ENCODE measurements at places on chromosomes 11 and 22.

GRCh38 chr11:70067591-70068341, 10.4 kb upstream of the ANO1 start:
- no peak for DNase-seq

DNA sequence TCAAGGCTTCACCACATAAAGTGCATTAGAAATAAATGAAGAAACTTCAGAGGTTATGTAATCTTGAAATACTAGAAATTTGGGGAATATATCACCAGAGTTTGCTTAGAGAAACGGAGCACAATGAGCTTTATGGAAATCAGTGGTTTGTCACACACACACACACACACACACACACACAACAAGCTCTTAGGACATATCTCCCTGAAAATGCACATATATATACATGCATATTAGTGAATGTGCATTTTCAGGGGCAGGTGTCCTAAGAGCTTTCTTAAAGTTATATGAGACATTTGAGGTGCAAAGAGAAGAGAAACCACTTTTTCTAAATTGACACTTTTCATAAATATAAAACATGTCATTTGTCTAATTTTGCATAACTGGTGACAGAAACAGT, 93.7 kb upstream of the CARD18 start:
- no peak for DNase-seq

- no peak for DNase-seq
Observed at GRCh38 chr11:41309111-41309522, 150.3 kb downstream of the LRRC4C start.

- no peak for DNase-seq
Observed at GRCh38 chr11:96827164-96827563, 437.4 kb downstream of the JRKL start.

- no peak for DNase-seq
Observed at GRCh38 chr22:37982938-37983859, 1.2 kb downstream of the SOX10 start.

GRCh38 chr22:40046126-40046525, 51.4 kb downstream of the FAM83F start:
- no peak for DNase-seq

DNA sequence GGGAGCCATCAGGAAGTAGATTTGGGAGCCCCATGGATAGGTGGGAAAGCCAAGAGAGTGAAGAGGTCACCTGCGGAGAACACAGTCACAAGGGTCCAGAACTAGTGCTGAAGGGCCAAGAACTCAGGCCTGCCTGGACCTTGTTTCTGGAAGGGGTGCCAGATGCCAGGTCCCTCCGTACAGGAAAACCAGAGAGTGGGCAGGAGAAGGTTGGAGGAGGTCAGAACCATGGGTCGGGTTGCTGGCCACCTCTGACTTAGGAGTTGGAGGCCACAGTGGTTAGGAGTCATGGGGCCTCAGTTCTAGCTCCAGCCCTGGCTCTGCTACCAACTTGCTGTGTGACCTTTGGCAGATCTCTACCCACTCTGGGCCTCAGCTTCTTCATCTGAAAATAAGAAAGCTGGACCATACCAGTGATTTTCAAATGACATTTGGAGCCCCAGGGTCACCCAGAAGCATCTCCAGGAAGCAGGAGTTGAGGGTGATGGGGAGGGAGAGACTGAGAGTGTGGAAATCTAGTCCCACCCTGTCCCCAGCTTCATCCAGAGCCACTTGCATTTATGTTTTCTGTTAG, 20.8 kb upstream of the TUB start:
- DNase-seq = no peak

GRCh38 chr22:46451741-46452140, 85.7 kb downstream of the CELSR1 start:
- DNase-seq = no peak

- no peak for DNase-seq
Observed at GRCh38 chr11:59145534-59145933, 2.9 kb downstream of the FAM111A start.

DNA sequence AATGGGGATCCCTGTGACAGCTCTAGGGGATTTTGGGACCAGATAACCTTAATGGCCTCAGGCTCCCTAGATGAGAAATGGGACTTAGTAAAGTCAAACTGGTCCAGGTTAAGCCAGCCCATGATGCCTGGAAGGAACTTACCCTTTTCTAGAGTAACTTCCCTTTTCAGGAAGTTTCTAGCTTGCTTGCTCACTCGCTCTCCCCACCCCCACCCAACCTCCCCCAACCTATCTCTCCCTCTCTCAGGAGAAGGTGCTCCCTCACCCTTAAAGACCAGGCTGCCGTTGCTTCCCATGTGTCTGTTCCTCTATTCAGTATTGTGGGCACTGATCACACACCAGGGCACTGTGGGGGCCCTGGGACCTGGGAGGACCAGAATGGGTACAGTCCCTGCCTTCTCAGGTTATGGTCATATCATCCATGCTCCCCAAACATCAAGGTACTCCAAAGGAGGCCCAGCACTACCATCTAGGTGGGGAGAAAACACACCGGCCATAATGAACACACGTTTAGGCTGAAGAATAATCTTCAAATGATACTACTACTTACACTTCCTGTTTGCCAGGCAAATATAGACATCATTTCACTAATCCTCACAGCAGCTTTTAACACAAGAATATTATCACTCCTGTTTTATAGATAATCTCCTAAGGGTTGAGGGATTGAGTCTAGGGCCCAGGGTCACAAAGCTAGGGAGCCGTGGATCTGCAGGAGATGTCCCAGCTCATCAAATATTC, 18.2 kb downstream of the KCNQ1OT1 start:
- DNase-seq = no peak

GRCh38 chr11:76152741-76153570, 53.3 kb downstream of the WNT11 start:
- no peak for DNase-seq

GRCh38 chr11:22780952-22781593, 48.5 kb downstream of the SVIP start:
- no peak for DNase-seq
